ENCODE measurements at places on chromosomes 7 and 10.

- DNase-seq, result no peak
Observed at GRCh38 chr7:131919920-131920709, 363.7 kb upstream of the PODXL start.

DNA sequence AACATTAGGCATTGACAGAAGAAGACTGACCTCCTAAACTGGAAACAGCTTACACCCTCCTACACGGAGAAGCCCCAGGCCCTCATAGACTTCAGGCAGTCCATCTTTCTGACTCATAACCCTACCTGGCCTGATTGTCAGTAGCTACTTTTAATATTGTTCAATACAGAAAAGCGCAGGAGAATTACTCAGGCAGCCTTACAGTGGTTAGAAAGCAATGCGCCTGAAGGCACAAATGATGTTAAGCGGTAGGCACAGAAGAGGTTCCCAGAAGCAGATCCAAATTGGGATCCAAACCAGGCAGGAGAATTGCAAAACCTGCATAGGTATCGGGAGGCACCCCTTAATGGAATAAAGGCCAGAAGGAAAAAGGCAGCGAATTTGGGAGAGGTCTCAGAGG lies 5.4 kb upstream of the CYREN start:
- DNase-seq, result no peak

GRCh38 chr10:33772370-33773252 lies 438.1 kb upstream of the NRP1 start:
- DNase-seq, result no peak

- DNase-seq, result no peak
Observed at GRCh38 chr7:45593121-45593541, 19.0 kb downstream of the ADCY1 start.

DNA sequence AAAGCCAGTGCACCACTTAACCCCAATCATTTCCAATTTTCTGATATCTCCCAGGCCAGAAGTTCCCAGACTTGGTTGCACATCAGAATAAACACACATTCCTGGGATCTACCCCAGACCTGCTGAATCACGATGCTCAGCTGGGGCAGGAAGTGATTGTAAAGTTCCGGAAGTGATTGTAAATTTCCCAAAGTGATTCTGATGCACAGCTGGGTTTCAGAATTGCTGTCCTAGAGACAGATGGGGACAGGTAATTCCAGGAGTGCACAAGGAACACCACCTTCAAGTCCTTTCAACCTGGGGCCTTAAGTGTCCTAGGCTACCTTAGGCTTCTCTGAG lies 104.2 kb upstream of the EEPD1 start:
- no peak for DNase-seq

DNA sequence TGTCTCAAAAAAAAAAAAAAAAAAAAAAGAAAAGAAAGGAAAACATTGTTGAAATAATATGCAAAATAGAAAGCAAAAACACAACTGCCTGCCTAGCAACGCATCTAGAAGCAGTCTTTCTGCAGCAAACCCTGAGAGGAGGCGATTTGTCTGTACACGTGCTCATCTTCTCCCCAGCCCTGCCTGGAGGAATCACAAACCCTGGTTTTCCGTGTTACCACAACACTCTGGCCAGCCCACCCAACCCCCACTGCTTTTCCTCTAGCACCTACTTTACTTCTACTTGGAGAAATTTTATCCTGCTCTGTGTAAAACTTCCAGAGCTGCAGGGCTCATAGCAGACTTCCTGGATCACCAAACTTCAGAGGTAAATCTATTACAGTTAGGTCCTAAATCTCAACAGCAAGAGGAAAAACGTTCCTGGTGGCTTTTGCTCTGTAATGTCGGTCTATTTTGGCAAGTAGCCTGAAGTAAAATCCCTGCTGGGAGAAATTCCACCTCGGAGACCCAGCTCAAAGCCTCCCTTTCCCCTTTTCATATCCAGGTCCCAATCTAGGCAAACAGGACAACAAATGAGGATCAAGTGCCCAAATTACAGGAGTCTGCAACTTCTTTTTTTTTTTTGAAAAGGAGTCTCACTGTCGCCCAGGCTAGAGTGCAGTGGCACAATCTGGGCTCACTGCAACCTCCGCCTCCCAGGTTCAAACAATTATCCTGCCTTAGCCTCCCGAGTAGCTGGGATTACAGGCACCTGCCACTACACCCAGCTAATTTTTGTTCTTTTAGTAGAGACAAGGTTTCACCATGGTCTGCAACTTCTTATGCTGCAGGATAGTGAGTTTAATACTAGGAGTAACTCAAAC lies 91.6 kb downstream of the DNMBP start:
- no peak for DNase-seq

GRCh38 chr7:72785166-72785955 lies 42.6 kb downstream of the TYW1B start:
- no peak for DNase-seq

GRCh38 chr10:97003804-97004201 lies 171.7 kb downstream of the LCOR start:
- DNase-seq, result no peak

- no peak for DNase-seq
Observed at GRCh38 chr10:106158241-106158640, 1006.3 kb downstream of the SORCS1 start.

GRCh38 chr10:121134711-121135110 lies 283.5 kb downstream of the WDR11 start:
- no peak for DNase-seq

DNA sequence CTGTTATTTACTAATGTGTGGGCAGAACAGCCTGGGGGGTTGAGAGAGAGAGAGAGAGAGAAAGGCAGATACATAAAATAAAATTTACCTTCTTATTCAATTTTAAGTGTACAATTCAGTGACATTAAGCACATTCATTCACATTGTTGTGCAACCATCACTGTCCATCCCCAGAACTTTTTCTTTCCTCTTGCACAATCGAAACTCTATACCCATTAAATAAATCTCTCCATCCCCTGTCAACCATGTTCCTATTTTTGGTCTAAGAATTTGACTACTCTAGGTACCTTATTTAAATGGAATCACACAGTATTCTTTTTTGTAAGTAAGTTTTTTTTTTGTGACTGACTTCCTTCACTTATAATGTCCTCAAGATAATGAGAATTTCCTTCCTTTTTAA lies 181.6 kb downstream of the SND1 start:
- DNase-seq, result no peak

GRCh38 chr10:84895541-84895940 lies 567.2 kb downstream of the CCSER2 start:
- no peak for DNase-seq

GRCh38 chr10:103888113-103888841 lies 29.7 kb downstream of the STN1 start:
- DNase-seq, result no peak

- DNase-seq, result no peak
Observed at GRCh38 chr10:113524539-113525490, 28.0 kb upstream of the HABP2 start.

GRCh38 chr10:116029826-116030225 lies 243.2 kb downstream of the GFRA1 start:
- DNase-seq, result no peak

DNA sequence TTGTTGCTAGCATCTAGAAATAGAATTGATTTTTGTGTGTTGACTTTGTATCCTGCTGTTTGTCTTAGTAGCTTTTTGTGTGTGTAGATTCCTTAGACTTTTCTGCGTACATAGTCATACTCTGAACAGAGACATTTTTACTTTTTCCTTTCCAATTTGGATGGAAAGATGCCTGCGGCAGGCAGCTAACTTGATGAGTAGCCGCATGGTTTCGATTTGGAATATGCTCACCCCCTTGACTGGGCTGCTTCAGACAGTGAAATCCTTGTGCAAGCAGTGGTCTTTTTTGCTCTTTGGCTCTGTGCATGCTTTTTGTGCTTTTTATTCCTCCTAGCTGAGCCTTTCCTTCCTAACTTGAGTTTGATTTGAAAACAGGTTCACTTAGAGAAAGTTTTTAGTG lies 71.8 kb downstream of the HHEX start:
- no peak for DNase-seq

DNA sequence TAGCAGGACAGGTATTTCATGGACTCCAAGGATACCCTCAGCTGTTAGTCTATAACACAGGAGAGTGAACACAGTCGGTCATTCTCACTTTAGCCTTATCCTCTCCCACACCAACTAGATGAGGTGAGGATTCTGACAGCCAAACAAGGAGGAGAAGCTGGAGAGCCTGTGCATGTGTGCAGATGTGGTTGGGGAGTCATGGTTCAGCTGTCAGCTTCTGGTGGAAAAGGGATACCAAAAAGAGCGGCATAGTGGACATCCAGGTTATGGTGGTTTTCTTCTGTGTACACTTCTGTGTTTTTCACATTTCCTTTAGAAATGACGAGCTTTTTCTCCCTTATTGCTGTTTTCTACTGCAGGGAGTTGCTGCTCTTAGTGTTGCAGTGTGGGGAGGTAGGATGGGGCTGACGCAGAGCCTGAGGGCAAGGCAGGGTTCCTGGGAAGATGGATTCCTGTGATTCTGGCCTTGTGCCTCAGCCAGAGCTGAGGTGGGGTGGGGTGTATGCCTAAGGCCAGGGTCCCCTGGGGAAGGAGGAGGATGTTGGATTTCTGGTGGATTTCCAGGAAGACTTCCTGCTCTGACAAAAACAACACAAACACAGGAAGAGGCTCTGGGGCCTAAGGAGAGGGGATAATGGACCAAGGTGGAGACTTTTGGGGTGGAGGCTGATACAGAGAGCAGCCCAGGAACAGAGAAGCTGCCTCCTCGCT lies 26.6 kb downstream of the PLAU start:
- DNase-seq, result no peak

DNA sequence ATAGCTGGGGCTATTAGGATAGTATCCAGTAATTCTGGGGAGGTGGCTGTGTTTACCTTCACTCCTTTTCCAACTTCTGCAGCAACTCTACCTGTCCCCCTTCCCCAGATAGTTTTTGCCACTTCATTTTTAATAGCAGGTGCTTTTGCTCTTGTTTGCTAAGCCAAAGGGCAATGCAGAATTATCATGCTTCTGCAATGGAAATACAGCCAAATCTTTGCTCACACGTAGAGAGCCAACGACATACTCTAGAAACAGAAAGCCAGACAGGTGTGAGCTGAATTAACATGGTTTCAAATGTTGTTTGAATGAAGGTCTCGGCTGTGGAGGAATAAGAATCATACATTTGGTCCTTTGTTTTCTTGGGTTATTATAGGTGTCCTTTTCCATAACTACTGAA lies 14.4 kb downstream of the PLEKHS1 start:
- DNase-seq, result no peak

GRCh38 chr7:5681423-5681822 lies 100.0 kb downstream of the RNF216 start:
- no peak for DNase-seq

DNA sequence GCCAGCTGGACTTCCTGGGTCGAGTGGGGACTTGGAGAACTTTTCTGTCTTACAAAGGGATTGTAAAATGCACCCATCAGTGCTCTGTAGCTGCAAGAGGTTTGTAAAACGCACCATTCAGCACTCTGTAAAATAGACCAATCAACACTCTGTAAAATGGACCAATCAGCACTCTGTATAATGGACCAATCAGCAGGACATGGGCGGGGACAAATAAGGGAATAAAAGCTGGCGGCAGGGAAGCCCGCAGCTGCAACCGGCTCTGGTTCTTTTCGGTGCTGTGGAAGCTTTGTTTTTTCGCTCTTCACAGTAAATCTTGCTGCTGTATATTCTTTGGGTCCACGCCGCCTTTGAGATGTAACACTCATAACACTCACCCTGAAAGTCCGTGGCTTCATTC lies 151.9 kb downstream of the GALNT17 start:
- DNase-seq, result no peak

- DNase-seq, result no peak
Observed at GRCh38 chr7:155374276-155375252, 76.9 kb downstream of the INSIG1 start.

DNA sequence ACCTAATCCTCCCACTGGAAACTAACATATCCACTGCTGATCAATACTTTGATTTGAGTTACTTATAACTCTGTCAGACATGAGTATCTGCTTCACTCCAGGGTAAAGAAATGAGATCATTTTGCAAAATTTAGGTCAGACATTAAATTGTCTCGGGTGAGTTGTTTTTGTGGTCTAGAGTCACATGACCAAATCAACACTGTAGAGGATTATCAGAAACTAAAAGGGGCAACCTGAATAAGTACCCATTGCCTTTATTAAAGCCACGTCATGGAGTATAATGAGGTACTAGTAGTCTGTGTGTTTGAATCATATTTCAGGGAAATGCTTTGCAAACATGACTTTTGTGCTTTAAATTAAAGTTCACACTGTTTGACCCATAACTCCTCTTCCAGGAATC lies 107.7 kb upstream of the ADO start:
- no peak for DNase-seq

DNA sequence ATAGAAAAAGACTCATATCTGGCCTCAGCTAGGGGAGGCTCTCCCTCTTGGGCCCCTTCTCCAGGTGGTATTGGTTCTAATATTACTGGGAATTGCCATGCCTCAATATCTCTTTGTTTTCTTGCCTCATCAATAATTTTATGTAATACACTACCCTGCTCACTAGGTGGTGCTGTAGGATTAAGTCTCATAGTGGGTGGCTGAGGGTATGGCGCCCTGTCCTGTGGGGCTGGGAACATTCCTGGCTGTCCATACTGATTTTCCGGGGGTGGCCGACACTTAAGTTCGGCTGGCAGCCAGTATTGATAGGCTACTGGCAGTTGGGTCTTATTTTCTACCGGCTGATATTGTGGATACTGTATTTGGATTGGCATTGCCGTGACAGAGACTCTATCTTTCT lies 9.0 kb upstream of the TAS2R3 start:
- no peak for DNase-seq

DNA sequence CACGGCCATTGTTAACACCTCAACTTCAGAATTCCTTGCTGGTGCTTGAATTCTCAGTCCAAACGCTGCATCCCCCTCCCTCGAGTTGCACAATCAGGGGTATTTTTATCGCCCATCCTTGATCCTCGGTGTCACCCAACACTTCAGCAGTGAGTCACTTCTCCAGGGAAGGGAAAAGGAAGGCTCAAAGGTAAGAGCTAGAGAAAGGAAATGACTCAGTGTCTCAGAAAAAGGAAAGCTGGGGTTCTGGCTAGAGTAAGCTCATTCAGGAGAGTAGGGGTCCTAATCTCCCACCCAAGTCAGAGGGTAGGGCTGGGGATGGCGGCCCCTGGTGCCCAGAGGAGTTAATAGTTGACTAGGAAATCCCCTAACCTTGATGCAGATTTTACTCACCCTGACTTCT lies 39.8 kb upstream of the TRIM8 start:
- no peak for DNase-seq

DNA sequence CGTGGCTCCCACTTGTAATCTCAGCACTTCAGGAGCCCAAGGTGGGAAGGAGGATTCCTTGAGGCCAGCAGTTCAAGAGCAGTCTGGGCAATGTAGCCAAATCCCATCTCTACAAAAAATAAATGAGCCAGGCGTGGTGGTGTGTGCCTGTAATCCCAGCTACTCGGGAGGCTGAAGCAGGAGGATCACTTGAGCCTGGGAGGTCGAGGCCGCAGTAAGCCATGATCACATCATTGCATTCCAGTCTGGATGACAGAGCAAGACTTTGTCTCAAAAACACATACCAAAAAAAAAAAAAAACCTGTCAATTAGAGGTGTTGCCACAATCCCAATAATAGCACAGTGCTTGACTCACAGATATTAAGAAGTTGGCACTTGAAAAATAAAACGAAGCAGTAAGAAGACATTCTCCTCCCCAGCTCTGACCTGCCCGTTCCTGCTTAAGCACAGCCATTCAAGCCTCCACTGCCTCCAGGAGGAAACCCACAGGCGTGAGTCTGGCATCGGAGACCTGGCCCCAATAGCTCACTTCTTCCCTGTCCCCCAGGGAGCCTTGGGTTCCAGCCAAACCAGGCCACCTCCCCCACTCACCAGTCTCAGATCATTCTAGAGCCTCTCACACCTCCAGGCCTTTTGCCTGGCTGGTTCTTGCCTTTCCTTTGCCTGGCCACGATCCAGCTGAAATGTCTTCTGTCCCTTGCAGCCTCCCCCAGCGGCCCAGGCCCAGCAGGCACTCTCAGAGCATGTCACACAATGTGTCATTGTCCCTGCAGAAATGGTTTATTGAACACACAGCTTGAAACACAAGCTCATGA lies 45.3 kb upstream of the GTF2I start:
- no peak for DNase-seq
